Activated CD4-positive, alpha-beta memory T cell treated with anti-CD3 and anti-CD28 coated beads for 36 hours (primary cell): ENCODE measurements at places on chromosomes 1 and 21. TPM values are rescaled to one million over a fixed set of nuclear protein-coding genes. Genes with fewer than 3 reads are reported as not detected.

- no peak for DNase-seq
These were observed 20.5 kb upstream of the SIPA1L2 start for GRCh38 chr1:232650418-232650817.

PTCH2 gene
- total RNA-seq: 0.61 TPM

GRCh38 chr1:226308166-226308722 lies 720 bp downstream of the LIN9 start:
- DNase-seq: peak; percentile 43

GRCh38 chr1:225746361-225747179 lies 31.1 kb upstream of the SRP9 start:
- DNase-seq: no peak

GRCh38 chr1:234597894-234598293 lies 12.1 kb downstream of the IRF2BP2 start:
- DNase-seq: peak; percentile 72

DNA sequence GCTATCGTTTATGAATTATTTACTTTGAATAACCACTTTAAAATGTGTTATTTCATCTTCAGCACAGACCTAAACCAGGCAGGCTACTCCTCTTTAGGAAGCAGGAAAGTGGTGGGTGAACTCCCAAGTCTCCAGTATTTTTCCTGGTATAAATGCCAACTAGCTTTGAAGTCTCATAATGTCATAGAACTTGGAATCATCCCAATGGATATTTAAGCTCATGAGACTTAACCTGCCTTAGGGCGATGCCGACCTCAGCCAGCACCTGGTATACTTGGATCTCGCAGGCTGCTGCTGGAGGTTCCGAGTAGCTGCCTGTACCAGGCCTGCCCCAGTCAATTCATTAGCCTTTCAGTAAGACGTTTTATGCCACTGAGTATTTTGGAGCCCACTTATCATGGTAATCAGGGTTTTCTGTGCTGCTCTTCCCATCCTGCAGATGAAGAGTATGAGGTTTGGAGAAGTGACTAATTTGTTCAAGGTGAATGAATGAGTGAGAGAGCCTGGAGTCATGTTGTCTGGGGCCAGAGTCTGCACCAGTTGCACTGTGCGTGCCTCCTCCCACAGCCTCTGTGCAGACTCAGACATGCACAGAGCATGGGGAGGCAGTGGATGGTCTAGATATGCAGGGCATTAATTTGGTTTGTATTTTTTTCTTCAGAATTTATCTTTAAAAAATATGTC lies 34.9 kb downstream of the VANGL1 start:
- no peak for DNase-seq

UMODL1 gene
- total RNA-seq: not detected

DNA sequence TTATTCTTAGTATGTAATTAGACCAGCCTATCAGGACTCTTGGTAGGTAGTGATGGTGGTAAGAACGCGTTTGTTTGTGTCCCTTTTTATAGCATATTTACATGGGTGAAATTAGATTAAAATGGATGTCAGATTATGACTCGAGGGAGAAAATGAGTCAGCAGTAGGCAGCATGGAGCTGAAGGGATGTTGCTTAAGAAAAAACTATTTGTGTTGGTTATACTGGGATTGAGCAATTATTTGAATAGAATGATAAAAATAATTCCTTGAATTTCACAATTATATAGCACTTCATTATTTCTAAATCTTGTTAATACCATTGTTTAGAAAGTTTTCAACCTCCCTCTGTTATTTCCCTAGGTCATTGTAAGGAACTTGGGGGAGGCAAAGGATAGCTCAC lies 348.8 kb downstream of the RYR2 start:
- DNase-seq: no peak

PLA2G2C gene
- total RNA-seq: 0.44 TPM

SLC9C2 gene
- total RNA-seq: not detected

DNA sequence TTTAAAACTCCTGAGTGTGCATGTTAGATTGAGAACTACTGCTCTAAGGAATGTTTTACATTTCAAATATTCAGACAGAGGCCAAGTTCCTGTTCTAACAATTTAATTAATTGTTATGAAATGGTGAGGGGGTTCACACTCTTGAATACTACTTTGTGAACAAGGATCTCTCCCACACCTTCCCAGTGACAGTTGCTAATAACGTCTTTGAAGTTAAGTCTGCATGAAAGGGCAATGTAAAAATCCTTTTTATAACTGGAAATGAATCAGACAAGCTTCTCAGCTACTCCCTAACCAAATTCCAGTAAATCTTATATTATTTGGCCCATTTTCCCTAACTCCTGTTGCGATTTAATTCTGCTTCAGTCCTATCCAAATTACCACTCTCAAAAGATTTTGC lies 828.5 kb upstream of the ADAMTS5 start:
- no peak for DNase-seq

GRCh38 chr1:24828887-24829192 lies 83.6 kb downstream of the CLIC4 start:
- DNase-seq: no peak

GRCh38 chr21:34669149-34669879 lies 520 bp downstream of the CLIC6 start:
- DNase-seq: peak; percentile 23

MIER1 gene
- 58.8 TPM for total RNA-seq

GRCh38 chr1:56099766-56100265 lies 479.5 kb downstream of the PLPP3 start:
- DNase-seq: no peak

TAS1R1 gene
- total RNA-seq: not detected

PROK1 gene
- total RNA-seq: not detected

- no peak for DNase-seq
These were observed 6.0 kb upstream of the STMN1 start for GRCh38 chr1:25912076-25912831.

DNA sequence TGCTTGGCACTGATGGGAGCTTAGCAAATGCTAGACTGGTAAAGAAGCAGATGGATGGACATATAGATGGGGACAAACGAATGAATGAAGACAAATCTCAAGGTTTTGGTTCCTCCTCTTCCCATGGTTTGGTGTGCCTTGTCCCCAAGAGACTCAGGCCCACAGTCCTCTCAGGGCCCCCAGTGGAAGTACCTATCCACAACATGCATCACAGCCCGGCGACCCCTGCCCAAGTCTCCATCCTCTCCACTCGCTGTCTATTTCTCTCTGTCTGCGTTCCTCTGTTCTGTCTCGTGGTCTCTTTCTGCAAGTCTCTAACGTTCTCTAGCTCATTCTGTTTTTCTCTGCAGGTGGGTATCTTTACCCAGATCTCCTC lies 85.8 kb downstream of the GLIS1 start:
- DNase-seq: no peak

ANGPTL7 gene
- total RNA-seq: not detected

GRCh38 chr21:25735646-25736597 lies 1.1 kb downstream of the GABPA start:
- peak; percentile 87 for DNase-seq

- DNase-seq: no peak
These were observed 11.4 kb upstream of the CLDN14 start for GRCh38 chr21:36491209-36491910.

- no peak for DNase-seq
These were observed 69.7 kb downstream of the GALNT2 start for GRCh38 chr1:230136453-230137336.
